Activated CD4-positive, alpha-beta T cell treated with anti-CD3 and anti-CD28 coated beads, Interleukin-2, amount 50 U/mL, for 1 hour (primary cell): ENCODE measurements at places on chromosomes 5 and 9.

- DNase-seq: no peak
These were observed 305.4 kb upstream of the NUDT12 start for GRCh38 chr5:103867857-103868598.

DNA sequence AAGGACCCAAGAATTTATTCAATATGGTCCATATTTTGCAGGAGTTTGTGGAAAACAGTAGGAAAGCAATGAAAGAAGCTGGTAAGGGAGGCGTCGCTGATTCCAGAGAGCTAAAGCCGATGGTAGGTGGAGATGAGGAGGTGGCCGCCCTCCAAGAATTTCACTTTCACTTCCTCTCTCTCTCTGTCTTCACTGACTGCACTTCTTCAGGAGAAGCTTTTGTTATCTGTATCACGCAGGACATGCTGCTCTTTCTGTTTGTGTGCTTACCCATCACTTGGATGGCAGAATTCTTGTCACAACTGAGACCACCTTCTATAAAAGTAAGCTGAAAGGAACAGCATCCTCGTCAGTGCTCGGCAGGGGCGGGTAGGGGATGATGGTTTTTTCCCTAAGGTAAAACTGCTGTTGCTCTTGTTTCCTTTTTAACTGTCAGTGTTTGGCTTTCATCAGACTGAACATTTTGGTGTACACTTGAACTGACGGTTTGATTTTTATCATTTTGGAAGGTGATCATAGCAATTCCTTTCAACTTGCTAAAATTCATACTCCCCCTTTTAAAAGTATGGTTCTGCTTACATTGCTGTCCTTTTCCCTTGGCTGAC, 62.4 kb upstream of the FSD1L start:
- peak; percentile 3 for DNase-seq

GRCh38 chr5:55620766-55621160, 86.0 kb upstream of the PLPP1 start:
- no peak for DNase-seq

GRCh38 chr9:123893115-123893514, 36.8 kb downstream of the DENND1A start:
- DNase-seq: no peak

DNA sequence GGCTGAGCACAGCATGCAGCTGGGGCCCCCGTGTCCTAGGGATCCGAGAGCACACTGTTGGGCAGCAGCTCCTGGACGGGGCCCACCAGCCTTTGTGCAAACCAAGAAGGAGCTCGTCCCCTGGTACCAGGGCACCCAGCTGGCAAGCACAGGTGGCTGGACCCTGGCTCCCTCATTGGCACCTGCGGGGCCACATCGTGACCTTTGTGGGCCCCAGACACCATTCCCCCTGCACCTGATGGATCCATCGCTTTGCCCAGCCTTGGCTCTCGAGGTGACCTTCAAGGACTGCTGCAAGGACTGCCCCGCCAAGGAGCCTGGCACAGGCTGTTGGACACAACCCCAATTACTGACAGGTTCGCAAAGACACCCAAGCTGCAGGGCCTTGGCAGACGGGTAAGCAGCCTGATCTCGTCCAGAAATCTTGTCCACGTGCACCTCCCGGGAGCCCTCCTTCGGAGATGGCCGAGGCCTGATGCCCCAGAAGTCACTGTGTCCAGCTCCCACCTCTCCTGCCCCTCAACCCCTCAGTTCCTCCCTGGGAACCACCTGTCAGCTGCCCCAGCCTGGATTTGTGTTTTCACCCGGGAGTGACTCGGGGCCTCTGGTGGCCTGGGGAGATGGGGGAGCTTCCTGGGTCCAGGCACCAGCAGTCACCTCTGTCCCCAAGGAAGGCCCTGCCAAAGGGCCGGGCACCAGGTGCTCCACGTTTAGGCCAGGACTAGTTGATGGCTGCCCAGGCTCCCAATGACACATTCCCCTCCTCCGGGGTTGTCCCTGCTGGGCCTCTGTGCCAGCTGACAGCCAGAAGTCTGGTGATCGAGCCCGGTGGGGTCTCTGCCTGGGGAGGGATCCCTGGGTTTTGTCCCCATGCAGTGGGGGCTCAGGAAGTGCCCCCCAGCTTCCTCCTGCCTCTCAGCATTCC, 137.1 kb upstream of the PPP1R26 start:
- no peak for DNase-seq

GRCh38 chr5:159963935-159964334, 45.0 kb upstream of the TTC1 start:
- DNase-seq: no peak

DNA sequence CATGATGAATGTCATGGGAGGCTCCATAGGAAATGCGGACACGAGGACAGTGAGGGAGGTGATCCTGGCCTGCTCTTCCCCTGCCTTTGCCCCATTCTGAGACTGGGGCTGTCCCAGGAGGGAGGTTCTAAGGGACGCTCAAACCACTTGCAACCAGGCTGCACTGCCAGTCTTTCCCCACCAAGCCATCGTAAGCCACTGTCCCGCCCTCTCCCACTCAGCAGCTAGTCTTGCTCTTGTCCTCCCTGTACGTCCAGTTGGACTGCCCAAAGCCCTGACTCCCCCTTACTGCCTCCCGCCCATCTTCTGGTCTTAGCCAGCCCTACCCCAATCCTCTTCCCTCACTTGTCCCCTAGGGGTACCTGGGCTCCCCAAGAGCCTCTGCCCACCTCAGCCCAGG, 115.7 kb downstream of the FSTL4 start:
- no peak for DNase-seq

DNA sequence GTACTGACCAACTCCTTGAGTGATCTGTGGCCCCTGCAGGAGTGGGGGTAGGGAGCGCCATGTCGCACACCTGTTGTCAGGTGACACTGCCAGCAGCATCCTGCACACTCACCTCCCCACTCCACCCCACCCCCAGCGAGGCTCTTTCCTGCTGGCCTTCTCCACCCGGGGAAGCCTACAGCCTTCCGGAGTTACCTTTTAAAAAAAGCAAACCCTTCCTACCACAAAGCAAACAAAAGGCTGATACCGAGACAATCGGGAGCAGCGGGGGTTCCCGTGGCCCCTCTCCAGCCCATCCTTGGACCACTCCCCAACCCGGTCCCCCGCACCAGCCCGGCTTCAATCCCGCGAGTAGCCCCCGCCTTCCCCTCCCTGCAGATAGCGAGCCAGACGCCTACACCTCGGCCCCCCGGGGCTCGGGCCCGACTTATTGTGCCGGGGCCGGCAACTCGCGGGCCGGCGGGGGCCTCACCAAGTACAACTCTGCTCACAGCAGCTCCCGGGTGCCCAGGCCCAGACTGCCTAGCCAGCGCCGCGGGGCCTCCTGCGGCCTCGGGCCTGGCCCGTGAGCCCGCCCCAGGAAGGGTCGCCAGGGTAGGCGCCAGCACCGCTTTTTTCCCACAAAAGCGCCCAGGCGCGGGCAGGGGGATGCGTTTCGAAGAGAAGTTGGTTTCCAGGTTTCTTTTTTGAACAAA, 724 bp downstream of the MACROH2A1 start:
- peak; percentile 37 for DNase-seq

DNA sequence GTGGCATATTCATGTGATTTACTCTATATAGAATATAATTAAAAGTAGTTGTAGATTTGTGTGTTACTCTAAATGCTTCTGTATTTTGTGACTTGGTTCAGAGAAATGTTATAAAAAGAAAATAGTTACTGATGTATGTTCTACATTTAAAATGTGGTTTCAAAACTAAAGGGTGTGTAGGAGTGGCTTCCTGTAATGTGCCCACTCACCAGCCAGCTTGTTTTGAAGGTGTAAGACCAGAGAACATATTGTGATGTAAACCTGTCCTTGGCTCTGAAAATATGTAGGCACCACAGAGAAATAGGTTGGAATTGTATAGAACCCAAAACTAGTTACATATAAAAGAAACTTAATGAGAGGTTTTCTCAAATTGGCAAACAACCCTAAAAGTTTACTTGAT, 51.2 kb upstream of the ARRDC3 start:
- DNase-seq: no peak

GRCh38 chr5:157479612-157480510, 19.8 kb downstream of the NIPAL4 start:
- DNase-seq: no peak

DNA sequence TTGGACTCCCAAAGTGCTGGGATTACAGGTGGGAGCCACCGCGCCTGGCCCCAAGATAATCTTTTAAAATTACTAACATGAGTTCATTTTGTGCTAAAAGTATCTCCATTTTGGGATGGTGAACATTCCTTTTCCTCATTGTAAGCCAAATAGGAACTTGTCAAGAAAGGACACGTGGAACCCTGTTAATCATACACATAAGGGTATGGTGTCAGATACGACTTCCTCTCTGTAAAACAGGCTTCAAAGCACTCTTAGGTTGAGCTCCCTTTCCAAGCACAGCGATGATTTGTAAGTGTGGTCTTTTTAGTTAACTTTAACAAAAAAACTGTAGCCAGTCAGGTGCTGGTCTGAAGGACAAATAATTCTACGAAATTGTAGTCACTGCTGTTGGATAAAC, 132.7 kb downstream of the UNC13B start:
- DNase-seq: no peak

DNA sequence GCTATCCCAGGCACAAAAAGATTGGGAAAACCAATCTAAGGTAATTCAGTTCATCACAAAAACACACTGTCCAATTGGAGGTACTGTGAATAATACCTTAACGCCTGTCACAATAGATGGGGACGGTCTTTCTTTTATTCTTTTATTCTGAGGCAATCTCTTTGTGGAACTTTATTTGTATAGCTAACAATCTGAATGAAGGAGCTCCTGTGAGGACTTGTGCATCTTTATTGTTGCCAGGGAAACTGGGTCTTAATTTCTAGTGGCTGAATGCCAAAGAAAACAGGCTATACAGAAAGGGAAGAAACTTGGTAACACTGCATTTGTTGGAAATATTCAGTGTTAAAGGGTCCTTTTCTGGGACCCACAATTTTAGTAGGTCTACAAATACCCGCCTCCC, 546.9 kb upstream of the C9orf72 start:
- DNase-seq: no peak

GRCh38 chr5:113058269-113058668, 81.7 kb downstream of the DCP2 start:
- no peak for DNase-seq

DNA sequence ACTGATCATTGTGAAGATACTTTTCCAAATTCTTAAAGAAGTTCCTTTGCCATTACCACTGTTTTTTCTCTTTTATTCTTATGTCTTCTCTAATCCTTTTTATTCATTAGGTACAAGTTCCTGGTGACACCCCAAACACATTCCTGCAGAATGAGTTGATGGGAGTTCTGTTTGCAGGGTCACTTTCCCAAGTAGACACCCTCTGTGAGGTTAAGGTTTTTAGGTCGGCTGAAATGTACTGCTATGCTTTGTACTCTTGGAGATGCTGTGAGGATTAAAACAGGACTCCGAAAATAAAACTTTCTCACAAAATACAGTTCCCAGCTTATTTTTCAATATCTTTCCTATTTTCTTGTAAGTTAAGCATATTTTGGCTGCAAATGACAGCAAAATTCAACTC, 143.3 kb upstream of the TLE4 start:
- DNase-seq: no peak

DNA sequence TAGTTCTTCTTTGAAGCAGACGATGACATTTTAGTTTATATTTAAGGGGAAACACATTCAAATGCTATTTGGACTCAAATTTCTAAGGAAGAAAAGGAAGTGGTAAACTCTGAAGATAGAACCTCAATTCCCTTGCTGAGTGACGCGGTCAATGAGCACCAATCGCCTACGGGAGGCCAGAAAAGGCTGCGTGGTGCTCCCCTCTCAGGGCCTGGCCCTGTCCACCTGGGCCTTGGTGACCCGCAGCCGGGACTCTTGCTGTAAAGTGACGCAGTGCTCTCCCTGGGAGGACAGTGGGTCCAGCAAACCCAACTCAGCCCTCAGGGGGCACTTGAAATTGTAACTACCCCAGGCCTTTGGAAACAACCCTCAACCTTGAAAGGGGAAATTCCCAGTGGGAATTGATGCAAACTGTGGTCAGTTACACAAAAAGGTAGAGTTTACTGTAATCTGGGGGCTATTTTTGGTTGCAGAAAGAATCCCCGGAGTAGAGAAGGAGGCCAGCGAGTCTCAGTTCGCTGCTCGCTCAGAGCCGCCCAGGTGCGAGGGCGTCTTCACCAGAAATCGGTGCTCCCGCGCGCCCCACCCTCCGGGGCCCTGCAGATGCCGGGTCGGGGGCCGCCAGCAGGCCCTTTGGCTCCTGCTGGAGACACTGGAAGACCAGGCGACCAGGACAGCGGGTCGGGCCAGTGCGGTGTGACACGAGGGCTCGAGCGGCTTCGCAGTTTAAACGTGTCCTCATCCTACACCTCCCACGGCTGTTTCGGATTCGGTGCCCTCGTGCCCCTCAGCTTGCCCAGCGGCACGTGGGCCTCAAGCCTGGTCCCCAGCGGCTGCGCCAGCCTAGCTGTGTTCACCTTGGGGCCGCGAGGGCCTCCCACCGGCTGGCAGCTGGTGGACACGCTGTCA, 1.4 kb upstream of the ANKRD33B start:
- DNase-seq: no peak

DNA sequence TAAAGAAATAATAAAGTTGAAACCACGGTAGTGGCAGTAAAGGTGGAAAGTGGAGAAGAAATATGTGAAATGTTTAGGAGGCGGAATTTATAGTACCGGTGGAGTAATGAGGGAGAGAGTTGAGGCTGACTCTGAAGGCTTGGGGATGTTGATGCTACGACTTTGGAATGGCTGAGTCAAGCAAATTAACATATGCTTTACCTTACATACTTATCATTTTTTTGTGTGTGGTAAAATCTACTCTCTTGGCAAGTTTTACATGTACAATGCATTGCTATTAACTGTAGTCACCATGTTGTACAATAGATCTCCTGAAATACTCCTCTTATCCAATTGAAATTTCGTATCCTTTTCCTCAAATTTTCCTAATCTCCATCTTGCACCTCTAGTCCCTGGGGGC, 179.0 kb downstream of the TAF11L14 start:
- DNase-seq: no peak

DNA sequence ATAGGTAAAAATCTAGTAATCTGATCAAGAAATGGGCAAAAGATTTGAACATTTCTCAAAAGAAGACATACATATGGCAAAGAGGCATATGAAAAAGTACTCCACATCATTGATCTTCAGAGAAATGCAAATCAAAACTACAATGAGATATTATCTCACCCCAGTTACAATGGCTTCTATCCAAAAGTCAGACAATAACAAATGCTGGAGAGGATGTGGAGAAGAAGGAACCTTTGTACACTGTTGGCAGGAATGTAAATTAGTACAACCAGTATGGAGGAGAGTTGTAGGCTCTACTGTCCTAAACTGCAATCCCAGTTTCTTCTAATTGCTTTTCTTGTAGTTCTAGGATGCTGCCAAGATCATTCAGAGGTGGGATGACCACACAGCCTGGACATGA, 193.5 kb upstream of the RFX3 start:
- DNase-seq: no peak

DNA sequence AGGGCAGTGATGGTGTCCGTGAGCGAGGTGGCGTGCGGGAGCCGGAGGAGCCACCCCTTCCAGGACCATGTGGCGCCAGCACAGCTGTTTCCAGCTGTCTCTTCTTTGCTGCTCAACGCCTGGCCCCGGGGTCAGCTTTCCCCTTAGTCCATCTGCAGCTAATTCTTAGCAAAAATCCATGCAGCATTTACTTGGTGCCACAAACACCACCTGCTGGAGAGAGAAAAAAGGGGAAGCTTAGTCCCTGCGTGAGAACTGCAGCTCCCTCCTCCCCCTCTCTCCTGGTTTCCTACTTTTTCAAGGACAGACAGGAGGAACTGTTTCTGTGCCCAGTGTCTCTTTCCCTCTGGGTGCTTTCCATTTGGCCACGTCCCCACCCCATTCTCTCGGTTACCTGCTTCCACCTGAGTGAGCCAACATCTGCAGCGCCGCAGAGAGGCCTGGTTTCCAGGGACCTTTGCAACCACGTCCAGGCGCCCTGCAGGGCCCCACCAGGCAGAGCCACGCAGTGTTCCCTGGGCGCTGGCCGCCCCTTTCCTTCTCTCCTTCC, 3.4 kb downstream of the SLC6A19 start:
- no peak for DNase-seq
